ENCODE measurements at places on chromosomes 2 and 18.
A peak's percentile ranks its signal among the peaks of the same experiment; 100 is the strongest.

GRCh38 chr2:134178138-134178877 is 75.6 kb upstream of the MGAT5 start:
- DNase-seq, result no peak

DNA sequence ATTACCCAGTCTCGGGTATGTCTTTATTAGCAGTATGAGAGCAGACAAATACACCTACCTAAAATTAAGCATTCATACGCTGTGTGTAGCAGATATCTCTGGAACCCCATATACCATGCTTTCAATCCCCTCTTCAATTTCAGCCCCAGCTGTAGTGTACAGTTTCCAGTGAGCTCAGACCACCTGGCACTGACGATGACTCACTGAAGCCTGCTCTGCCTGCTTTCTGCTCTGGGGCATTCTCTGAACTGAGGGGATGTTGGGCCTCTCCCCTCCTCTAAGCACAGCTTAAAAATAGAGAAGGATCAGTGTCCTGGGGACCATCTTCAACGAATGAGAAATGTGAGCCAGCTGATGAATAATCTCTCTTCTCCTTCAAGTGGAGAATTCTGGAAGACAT is 8.7 kb upstream of the CCL20 start:
- no peak for DNase-seq

- no peak for DNase-seq
These were observed 138.1 kb downstream of the SUCLG1 start for GRCh38 chr2:84320940-84321339.

DNA sequence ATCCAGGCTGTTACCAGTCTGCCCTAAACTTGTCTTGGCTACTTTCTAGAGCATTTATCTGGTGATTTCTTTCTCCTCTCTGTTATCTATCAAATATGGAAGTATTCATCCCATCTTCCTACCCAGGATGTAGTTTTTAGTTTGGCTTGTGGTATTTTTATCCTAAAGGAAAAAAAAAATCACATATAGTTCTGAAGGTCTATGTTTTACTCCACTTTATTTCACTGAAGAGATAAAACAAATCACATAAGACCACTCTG is 62.2 kb downstream of the PXDN start:
- DNase-seq, result no peak

DNA sequence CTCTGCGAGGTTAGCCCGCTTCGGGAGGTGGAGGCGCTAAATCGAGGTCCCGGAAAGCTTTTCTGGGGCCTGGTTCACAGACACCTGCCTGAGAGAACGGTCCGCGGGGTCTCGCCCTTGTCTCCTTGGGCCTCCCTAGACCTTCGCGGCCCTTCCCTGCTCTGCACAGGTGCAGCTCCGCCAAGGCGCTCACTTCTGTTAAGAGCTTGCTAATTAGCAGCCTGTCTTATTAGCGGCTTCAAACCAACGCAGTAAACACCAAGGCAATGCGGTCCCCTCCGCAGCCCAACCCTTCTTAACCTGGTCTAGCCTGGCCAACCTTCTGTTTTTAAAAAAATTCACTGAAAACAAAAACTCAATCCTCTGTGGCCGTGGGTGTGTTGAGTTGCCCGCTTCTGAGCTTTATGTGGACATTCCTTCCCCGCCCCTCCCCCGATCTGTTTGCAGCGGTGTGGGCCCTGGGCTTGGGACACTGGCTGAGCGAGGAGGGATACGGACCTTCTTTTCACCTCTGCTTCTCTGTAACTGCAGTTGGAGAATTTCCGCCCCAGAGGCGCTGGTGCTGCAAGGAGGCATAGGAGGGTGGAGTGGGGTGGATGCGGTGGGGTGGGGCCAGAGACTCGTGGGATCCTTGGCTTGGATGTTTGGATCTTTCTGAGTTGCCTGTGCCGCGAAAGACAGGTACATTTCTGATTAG is 3.4 kb upstream of the HOXD4 start:
- DNase-seq, result no peak

- DNase-seq, result no peak
These were observed 1427.7 kb upstream of the CELF4 start for GRCh38 chr18:38993342-38993741.

DNA sequence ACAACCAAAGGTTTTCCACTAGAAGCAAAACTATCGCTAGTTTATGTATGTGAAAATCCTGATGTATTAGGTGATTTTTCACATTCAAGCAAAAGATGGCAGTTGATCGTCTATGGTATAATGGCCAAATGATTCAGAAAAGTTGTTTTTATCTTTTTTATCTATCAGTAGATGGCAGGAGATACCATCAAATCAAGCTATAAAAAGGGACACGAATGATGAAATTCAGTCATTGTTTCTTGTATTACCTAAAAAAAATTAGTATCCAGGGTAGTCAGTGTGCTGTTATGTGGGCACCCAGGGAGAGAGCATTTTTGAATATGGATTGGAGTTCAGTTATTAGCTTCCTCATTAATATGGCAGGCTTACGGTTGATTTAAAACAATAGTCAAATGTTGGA is 22.9 kb upstream of the CAVIN2 start:
- DNase-seq, result peak; percentile 45

GRCh38 chr2:112159454-112159921 is 21.3 kb downstream of the FBLN7 start:
- no peak for DNase-seq

GRCh38 chr2:105486762-105487141 is 87.9 kb upstream of the FHL2 start:
- DNase-seq, result no peak

DNA sequence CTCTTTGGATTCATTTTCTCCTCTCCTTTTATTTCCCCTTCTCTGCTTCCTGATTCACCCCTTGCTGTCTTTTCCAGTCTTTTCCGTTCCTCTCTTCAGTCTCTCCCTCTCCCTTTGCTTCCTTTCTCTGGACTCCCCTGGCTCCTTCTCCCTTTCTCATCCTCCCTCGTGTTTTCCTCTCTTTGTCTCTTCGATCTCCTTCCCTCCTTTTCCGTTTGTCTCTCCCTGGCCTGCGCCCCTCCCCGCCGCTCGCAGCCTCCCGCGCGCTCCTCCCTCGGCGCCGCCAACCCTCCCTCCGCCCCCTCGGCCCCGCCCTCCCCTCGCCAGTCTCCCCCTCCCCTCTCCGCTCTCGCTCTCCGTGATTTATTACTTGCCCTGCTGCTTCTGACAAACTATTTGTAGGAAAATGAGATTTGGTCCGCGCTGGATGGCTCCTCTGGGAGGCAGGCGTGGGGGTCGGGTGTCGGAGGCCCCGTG is 46.0 kb upstream of the PAX8 start:
- DNase-seq, result no peak

DNA sequence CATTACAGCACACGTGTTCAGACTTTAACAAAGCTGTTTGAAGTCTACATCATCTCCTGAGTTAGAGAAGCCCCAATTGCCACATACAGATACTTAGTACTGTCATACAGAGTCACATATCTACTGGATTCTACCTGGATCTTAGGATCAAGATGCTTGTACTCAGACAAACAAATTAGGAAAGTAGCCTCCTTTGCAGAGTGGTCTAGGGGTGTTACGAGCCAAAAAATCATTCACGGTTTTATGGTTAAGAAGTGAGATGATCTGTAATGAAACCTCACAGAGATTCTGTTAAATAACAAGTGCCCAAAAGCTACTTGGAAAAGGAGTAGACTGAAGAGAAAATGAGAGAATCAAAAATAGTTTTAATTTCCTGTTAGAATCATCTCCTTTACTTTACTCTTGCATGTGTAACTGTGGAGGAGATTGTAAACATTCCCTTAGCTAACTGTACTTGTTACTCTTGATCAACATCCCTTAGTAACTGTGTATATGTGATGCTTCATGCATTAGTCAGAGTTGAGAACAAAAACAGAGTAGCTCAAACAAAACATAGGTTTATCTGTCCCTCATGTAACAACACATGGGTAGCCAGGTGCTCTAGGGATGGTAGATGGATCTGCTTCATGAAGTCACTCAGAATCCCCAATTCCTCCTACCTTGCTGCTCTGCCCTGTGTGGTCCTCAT is 16.4 kb upstream of the IL1RL1 start:
- DNase-seq, result no peak

- DNase-seq, result no peak
These were observed 14.4 kb downstream of the ARID5A start for GRCh38 chr2:96550787-96551604.

DNA sequence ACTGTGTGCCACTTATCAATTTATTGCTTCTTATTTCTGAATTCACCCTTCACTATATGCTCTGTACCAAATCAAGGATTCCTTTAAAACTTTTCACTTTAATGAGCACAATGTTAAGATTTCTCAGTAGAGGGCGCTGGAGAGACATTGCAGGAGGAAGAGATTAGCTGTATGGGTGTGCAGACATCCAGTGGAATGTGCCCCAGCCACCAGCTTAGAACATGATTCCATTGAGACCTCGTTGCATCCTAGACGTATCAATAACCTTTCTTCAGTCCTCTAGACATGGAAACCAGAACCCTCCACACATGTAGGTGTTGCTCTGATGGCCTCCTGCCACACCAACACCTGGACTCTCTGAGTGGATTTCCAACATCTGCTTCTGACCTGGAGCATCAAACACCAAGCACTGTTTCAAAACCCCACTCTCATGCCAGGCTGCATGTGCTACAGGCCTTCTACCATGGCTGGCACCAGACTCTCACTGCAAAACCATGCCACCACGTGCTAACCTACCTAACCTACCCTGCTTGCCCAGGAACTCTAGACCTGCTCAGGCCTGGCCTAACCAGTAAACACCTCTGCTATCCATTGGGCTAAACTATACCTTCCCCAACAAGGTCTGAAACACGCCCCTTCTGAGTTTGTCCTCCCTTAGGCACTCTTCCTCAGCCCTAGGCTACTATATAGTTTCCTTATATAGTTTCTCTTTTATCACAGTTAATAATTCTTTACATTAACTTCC is 633.2 kb upstream of the PKDCC start:
- peak; percentile 5 for DNase-seq

GRCh38 chr2:129233751-129234406 is 745.6 kb upstream of the RAB6C start:
- DNase-seq, result peak; percentile 61

- DNase-seq, result no peak
These were observed 20.8 kb downstream of the KCNF1 start for GRCh38 chr2:10932345-10933151.

DNA sequence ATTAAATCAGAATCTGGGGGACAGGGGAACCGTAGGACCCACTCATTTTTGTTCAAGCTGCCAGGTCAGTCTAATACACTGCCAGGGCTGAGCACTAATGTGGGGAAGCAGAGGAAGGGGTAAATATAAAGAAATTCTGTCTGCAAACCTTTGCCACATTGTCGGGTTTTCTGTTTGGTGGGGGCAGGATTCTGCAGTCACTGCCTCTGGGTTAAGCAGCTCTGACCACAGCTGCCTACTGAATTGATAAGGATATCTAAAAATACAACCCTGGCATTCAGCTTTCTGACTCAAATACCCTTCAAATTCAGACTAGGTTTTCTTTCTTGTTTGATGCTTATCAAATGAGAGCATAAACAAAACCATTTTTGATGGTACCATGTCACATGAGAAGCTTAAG is 6.0 kb downstream of the DNER start:
- DNase-seq, result no peak

DNA sequence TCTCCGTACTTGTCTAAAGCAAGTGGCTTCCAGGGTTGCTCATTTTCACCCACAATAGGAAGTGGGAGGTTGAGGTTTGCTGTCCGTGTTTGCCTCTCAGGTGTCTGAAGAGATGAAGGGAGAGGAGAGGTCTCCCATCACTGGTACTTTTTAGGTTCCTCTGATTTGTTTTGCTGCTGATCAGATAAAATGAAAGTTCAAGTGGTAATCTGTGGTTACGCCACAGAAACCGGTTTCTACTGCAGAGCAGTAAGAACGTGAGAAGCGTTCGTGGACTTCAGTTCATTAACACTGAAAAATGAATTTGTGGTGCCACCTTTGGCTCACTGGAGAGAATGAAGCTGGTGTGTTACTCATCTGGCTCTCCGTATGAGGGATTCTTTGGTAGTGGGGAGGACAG is 118.2 kb downstream of the GBX2 start:
- no peak for DNase-seq

- DNase-seq, result peak; percentile 68
These were observed 36.5 kb downstream of the EFR3B start for GRCh38 chr2:25078170-25079049.

DNA sequence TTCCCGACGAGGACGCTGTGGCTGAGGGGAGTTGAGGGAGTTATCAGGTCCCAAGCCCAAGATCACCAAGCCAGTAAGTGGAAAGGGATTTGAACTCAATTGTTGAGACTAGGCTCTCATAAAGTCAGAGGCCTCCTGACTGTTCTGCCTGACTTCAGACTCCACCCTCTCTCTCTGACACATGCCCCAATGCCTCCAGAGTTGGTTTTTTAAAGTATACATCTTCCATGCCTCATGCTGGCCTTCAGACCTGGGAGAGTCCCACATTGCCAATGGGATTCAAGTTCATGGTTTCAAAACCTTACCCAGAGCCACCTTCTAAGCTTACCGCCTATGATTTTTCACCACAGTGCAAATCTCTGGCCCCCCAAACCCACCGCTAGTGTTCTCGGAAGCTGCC is 100.8 kb downstream of the RTN4 start:
- DNase-seq, result no peak

DNA sequence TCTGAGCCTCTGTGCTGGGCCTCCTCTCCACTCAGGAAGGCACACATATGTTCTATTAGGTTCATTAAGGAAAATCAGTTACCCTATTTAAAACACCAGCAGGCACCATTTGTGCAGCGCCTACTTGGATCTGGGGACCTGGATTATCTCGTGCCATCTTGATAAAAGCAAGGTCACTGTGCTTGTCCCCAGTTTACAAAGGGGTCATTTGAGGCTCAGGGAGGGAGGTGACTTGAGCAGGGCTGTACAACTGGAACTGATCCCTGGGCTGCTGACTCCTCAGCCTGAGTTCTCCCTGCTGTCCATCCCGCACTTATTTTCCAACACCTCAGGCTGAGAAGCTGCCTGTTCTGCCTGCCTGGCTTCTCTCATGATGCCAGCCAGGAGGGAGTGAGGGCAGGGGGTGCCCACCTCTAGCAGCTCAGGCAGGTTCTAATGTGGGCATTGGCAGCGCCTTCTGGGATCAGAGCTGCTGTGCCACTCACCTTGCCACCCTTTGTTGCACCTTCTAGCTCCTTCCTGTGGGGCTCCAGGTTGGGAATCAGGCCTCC is 120.3 kb downstream of the GLI2 start:
- no peak for DNase-seq

DNA sequence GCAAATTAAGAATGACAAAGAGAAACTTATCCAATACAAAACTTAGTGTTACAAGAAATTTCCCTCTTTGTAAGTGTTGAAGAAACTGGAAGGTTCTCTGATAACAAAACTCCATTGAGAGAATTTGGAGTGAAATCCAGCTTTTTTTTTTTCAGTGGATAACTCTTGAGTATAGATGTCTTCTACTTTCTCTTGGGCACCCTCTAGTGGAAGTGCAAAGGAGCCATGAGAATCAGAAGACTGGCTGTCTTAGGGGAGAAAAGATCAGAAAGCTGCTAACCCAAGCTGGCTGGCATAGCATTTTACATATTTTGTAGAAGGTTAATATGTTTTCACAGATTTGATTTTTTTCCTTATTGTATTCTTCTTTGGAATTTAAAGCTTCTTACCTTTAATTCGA is 138.8 kb upstream of the SATB2 start:
- DNase-seq, result peak; percentile 64

All from pons (tissue), 1 donor.